Right renal cortex interstitium (tissue), 3 donors: ENCODE measurements at places on chromosomes 7 and 10. TPM values are rescaled to one million over a fixed set of nuclear protein-coding genes. Genes with fewer than 3 reads are reported as not detected.

- no peak for DNase-seq
These were observed 138.8 kb downstream of the ZWINT start for GRCh38 chr10:56222237-56222636.

- no peak for DNase-seq
These were observed 52.2 kb downstream of the IGF2BP3 start for GRCh38 chr7:23418046-23418445.

DNA sequence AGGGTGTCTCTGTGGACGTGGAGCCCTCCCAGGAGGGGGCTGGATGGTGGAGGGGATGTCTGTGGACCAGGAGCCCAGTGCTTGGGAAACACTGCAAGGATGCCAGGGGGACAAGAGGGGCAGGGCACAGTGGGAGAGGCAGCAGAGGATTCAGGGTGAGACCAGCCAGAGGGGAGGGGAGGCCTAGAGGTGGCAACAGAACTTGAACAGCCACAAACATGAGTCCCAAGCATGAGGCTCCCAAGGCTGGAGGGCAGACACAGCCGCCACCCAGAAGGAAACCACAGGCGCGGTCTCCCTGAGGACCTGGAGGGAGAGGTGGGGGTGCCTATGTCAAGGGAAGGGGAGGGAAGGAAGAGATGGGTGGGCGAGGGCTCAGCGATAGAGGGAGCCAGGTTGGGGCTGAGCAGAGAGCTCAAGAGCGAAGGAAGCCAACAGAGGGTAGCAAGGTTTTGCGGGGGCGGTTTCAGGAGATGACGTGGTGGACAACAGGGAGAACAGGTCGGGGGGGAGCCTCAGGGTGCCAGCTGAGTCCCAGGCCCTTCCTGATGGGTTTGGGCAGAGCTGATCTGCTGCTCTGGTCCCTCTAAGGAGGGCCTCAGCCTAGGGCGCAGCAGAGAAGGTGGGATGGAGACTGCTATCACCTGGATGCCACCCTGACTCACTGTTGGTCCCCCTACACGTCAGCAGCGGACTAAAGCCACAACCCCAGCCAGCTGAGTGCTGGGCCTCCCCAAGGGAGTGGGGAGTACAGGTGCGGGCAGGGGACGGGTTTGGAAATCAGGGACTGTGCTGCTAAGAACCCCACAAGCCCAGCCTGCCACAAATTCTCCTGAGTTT, 6.7 kb upstream of the PILRA start:
- no peak for DNase-seq

- DNase-seq: no peak
These were observed 49.4 kb upstream of the PLXNA4 start for GRCh38 chr7:132625651-132626050.

DNA sequence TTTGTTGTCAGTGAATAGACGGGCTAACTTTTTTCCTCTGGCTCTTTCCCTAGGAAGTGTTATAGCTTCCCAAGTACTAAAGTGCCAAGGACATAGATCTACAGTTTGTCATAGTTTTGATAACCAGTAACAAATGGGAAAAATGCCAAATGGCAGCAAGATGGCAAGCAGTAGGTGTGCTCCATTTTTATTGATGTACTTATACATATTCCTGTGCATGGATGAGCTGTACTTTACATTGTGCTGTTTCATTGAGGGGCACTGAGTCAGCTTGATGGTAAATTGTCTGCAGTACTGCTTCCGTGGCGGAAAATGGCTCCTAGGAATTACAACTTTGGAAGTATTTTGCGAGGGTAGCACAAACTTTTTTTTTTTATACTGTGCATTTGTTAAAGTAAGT, 7.1 kb downstream of the ADAM22 start:
- no peak for DNase-seq

DNA sequence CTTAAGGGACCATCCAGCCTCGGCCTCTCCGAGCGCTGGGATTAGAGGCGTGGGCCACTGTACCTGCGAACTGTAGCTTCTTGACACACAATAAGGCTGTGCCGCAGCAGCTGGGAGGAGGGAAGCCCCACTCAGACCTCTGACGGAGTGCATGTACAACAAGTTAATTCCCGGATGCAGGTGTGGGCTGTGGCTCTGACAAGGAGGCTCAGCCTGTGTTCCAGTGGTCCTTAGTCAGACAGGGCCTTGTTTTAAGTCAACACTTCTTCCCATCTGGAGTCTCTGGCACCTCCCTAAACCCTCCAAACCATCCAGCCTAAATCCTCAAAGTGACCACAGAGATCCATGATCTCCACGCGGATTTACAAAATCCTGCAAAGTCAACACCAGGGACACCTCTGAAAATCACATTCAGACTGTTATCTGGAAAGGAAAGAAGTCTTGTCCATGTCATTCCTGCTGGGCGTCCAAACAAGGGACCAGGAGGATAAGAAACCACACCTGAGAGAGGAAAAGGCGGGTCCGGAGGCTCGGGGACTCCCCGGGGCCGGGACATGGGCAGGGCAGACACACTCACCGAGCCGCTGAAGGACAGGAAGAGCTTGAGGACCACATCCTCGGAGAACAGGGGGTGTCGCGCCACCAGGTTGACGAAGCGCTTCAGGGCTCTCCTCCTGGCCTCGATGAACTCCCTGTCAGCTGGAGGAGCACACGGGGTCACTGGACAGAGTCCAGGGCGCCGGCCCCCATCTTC, 29.4 kb downstream of the NUDT1 start:
- no peak for DNase-seq

- DNase-seq: no peak
These were observed 144.0 kb downstream of the PLPP4 start for GRCh38 chr10:120600871-120601649.

DNA sequence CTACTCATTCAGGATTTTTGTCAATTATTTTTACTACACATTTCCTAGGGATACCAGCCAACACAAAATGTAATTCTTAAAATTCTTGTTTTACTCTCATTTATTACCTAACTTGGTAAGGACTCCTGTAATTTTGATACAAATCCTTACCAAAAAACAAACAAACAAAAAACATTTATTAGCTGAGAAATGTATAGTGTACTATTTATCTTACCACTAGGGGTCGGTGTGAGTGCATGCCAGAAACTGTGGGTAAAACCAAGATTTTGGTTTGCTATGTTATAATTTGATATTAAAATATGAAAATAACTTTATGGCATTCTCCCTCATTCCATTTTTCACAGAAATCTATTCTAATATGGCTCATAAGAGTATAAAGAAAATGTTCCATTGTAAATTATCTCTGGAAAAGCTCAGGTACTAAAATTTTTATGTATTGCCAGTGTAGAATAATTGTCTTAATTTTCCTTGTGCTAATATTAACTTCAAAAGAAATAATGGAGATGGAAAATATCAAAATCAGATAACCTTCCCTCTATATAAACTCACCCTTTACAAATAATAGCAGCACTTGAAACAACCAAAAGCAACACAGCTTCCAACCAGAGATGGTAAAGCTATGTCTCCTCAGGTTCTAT, 290.8 kb upstream of the PCDH15 start:
- DNase-seq: no peak

DNA sequence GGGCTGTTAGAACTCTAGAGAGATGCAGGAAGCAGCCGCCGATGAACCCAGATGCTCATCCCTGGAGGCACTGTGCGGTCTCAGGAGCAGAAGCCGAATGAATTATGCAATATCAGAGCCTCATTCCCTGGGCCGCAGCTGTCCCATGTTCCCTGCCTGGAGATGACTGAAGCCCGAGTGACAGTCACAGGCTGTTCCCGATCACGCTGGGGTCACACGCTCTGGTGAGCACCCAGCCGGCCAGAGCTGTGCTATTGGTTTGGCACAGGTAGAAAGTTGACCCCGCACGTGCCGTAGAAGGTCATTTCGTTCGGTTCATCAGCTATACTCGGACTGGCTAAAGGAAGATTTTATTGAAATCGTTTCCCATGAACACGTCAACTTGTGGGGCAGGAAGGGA, 140.5 kb upstream of the SH2B2 start:
- DNase-seq: no peak

GRCh38 chr10:74018241-74018640, 20.3 kb downstream of the VCL start:
- DNase-seq: no peak

GRCh38 chr7:149770728-149771636, 2.4 kb downstream of the ZNF467 start:
- DNase-seq: no peak

GRCh38 chr7:101978683-101979082, 161.3 kb downstream of the CUX1 start:
- no peak for DNase-seq

DNA sequence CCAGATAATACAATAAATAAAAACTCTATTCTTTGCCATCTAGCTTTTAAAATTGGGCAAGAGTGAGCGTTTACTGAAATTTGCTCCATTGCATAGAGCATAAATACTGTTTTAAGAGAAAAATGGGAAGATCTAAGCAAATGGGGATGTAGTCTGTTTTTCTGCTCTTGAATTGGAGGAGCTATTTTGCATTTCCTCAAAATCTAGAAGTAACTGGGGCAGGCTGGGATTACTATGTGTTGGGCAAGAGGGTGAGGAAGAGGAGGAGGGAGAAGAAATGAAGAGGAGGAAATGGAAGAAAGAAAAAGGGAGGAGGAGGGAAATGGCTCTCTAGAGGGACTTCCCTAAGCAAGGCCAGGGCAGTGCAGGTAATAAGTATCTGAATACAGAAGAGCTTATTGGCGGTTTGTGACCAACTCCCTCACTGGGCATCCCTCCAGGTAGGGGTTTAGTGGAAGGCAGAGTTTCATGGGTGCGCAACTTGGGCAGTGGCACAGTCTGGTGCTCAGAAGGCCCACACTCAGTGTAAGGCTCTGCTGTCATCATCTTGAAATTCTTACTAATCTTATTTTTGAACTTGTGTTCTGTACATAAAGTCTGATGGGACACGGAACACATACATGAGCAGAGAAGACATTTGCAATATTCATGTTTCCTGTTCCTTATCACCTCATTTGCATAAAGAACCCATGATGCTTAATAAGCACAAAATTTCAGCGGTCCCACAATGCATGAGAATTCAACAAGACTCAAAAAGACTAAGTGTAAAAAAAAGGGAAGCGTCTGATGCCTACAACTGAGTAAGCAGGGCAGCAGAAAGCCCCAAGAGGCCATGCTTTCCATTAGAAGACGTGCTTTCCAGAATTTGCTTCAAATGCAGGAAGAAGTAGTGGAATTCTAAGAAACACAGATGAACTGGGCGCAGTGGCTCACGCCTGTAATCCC, 116.9 kb downstream of the EVX1 start:
- DNase-seq: no peak

- DNase-seq: no peak
These were observed 145.9 kb downstream of the PHTF2 start for GRCh38 chr7:77944183-77945182.

DNA sequence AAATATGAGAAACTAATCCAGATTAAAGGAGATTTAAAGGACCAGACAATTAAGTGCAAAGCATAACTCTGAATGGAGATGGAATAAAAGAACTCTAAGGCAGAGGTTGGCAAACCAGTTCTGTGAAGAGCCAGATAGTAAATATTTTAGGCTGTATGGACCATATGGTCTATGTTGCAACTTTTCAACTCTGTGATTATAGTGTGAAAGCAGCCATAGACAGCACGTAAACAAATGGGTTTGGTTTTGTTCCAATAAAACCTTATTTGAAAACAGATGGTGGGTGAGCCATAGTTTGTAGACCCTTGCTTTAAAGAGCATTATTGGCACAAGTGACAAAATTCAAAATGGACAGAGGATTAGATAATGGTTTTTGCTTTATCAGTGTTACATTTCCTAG, 884.1 kb downstream of the CCSER2 start:
- DNase-seq: no peak

- DNase-seq: no peak
These were observed 4.8 kb downstream of the SLIT1 start for GRCh38 chr10:97180986-97181385.

- no peak for DNase-seq
These were observed 106.7 kb downstream of the TES start for GRCh38 chr7:116316838-116317628.

GRCh38 chr7:80224415-80224814, 89.8 kb downstream of the GNAI1 start:
- DNase-seq: no peak

- DNase-seq: no peak
These were observed 10.5 kb upstream of the ADAMTS14 start for GRCh38 chr10:70661623-70662361.

DNA sequence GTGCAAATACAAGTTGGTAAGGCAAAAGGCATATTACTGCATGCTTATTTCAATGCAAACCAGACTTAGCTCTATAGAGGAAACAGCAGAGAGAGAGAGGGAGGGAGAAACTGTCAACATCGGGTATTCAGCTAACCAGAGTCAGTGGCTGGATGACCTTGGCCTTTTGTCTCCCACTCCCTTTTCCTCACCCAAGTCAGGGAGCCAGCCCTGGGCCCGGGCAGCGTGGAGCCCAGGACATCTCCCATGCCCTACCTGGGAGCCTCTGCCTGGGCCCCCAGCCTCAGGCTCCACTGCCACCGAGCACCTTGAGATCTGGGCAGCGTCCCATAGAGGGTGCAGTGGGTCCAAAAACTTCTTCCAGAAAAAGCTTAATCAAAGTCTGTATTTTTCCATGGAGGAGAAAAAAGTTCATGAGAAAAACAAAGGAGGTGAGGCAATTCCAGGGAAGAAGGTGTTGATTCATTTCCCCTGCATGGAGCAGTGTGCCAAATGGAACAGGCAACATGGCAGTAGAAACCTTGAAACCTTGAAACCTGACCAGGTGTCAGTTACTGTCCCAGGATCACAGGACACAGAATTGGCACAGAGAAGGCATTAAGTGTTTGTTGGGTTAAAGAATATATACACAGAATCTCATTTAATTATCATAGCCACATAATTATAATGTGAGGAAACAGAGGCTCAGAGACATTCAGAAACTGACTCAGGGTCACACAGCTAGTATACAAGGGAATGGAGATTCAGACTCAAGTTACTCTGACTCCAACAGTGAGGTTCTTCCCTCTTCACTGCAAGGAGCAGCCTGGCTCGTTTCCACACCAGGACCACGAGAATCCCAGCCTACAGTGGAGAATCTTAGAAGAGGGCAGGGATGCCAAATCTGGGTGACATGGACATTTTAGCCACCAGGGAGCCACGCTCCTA, 5.8 kb upstream of the NCOA4 start:
- no peak for DNase-seq

DNA sequence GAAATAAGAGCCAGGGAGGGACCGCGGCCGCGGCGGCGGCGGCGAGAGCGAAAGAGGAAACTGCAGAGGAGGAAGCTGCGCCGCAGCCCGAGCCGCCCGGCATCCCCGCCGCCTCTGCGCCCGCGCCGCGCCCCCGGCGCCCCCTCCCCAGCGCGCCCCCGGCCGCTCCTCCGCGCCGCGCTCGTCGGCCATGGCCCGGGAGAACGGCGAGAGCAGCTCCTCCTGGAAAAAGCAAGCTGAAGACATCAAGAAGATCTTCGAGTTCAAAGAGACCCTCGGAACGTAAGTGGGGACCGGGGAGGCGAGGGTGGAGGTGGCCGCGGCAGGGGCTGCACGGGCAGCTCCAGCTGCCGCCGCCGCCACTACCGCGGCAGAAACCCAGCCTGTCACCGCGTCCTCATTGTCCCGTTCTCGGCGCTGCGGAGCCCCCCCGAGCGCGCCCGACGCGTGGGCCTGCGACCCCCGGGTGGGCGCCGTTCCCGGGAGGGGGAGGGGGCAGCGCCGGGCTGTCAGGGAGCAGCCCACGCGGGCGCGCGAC, 351 bp downstream of the CAMK1D start:
- no peak for DNase-seq

- DNase-seq: no peak
These were observed 266.7 kb upstream of the PHF14 start for GRCh38 chr7:10706875-10707493.

SPDYE11 gene
- polyA plus RNA-seq: 0.50 TPM

CTAGE15 gene
- polyA plus RNA-seq: 0.74 TPM

SERPINE1 gene
- 1.2 TPM for polyA plus RNA-seq

MRPL43 gene
- 86.9 TPM for polyA plus RNA-seq

CWF19L1 gene
- 27.9 TPM for polyA plus RNA-seq

PANK1 gene
- 54.1 TPM for polyA plus RNA-seq

TUBB8 gene
- 0.50 TPM for polyA plus RNA-seq

CYP2C8 gene
- polyA plus RNA-seq: 1.8 TPM

AKR1C3 gene
- 63.2 TPM for polyA plus RNA-seq
